ENCODE measurements at places on chromosomes 1 and 21. TPM values are rescaled to one million over a fixed set of nuclear protein-coding genes. Genes with fewer than 3 reads are reported as not detected.

The ZSCAN20 gene
- 1.3 TPM for total RNA-seq

The REN gene
- 0.20 TPM for total RNA-seq

The CELF3 gene
- total RNA-seq = not detected

The ZBTB21 gene
- 4.2 TPM for total RNA-seq

The CSF3R gene
- total RNA-seq = 4.3 TPM

The IGFN1 gene
- total RNA-seq = not detected

The GJB3 gene
- 0.08 TPM for total RNA-seq

The GPR157 gene
- 8.3 TPM for total RNA-seq

Data from left lobe of liver (tissue), 2 donors.